Uterine smooth muscle cell (primary cell): ENCODE measurements at places on chromosomes 3 and 15. TPM values are rescaled to one million over a fixed set of nuclear protein-coding genes. Genes with fewer than 3 reads are reported as not detected.

Gene CCDC191
- 1.2 and 2.5 TPM in 2 replicates for total RNA-seq

Gene TRIM71
- not detected in 2 replicates for total RNA-seq

Gene IGSF11
- 0.37 TPM in 1 of 2 replicates, not detected in the other for total RNA-seq

Gene CYP8B1
- total RNA-seq, result under 0.01 TPM in 1 of 2 replicates, not detected in the other

Gene MKRN2OS
- total RNA-seq, result not detected in 2 replicates

Gene CHRD
- total RNA-seq, result 7.4 and 9.3 TPM in 2 replicates

Gene SEC22A
- 48.9 and 72.2 TPM in 2 replicates for total RNA-seq

Gene IQCH
- 5.7 and 7.0 TPM in 2 replicates for total RNA-seq

Gene SEMA7A
- total RNA-seq, result 49.2 and 135 TPM in 2 replicates
